ENCODE measurements at places on chromosomes 3 and 15. TPM values are rescaled to one million over a fixed set of nuclear protein-coding genes. Genes with fewer than 3 reads are reported as not detected.

Gene GUCA1C
- polyA plus RNA-seq = not detected

Gene SLC7A14
- polyA plus RNA-seq = 6.4 TPM

Gene ADPGK
- polyA plus RNA-seq = 3.0 TPM

Gene REC114
- not detected for polyA plus RNA-seq

Gene TRIM71
- polyA plus RNA-seq = not detected

Gene HHLA2
- polyA plus RNA-seq = 0.90 TPM

Gene APOD
- polyA plus RNA-seq = 38.2 TPM

Gene MST1R
- not detected for polyA plus RNA-seq

Gene THAP10
- 16.7 TPM for polyA plus RNA-seq

Gene CPLX3
- 2.4 TPM for polyA plus RNA-seq

Gene CPN2
- not detected for polyA plus RNA-seq

Gene POLR2H
- 108 TPM for polyA plus RNA-seq

Gene XCR1
- not detected for polyA plus RNA-seq

Gene CFAP100
- polyA plus RNA-seq = not detected

Gene SEMA3G
- polyA plus RNA-seq = 0.20 TPM

Gene SOX14
- not detected for polyA plus RNA-seq

Gene MOBP
- 2.7 TPM for polyA plus RNA-seq

Gene SLC12A1
- 3.5 TPM for polyA plus RNA-seq

Gene SCN11A
- 0.66 TPM for polyA plus RNA-seq

Gene ARGFX
- not detected for polyA plus RNA-seq

Gene GOLGA6L7
- polyA plus RNA-seq = not detected

Gene PLA1A
- polyA plus RNA-seq = not detected

Gene RETNLB
- polyA plus RNA-seq = not detected

Gene THSD4
- polyA plus RNA-seq = 0.24 TPM

Gene CIDEC
- not detected for polyA plus RNA-seq

Gene ZIC4
- 2.5 TPM for polyA plus RNA-seq

Gene ZNF774
- polyA plus RNA-seq = 2.7 TPM

Gene CHRNA3
- polyA plus RNA-seq = 3.5 TPM

Gene RBPMS2
- polyA plus RNA-seq = 0.59 TPM

Gene KIF15
- 0.28 TPM for polyA plus RNA-seq

Gene ADAMTS9
- not detected for polyA plus RNA-seq

Gene EPHA3
- 3.9 TPM for polyA plus RNA-seq

Gene LEKR1
- 0.15 TPM for polyA plus RNA-seq

Gene ACKR4
- polyA plus RNA-seq = not detected

Gene TRAIP
- polyA plus RNA-seq = 4.3 TPM

Gene STAB1
- not detected for polyA plus RNA-seq

Gene SH2D7
- not detected for polyA plus RNA-seq

Gene UBE2E2
- 72.2 TPM for polyA plus RNA-seq

Gene TIGIT
- not detected for polyA plus RNA-seq

Gene CHRD
- 0.69 TPM for polyA plus RNA-seq

Gene HIGD2B
- not detected for polyA plus RNA-seq

Gene HRG
- polyA plus RNA-seq = not detected

Gene IP6K1
- 2.9 TPM for polyA plus RNA-seq

Gene PCBP4
- 2.1 TPM for polyA plus RNA-seq

All from Purkinje cell (primary cell).